ENCODE measurements at places on chromosomes 16 and 17.
A peak's percentile ranks its signal among the peaks of the same experiment; 100 is the strongest.

- no peaks in the 10 kb centered on the region for H3K36me3 ChIP-seq
- H3K4me1 ChIP-seq: no peaks in the 10 kb centered on the region
- no peak overlapping the region for H3K27ac ChIP-seq
- H3K4me3 ChIP-seq: no peak overlapping the region
- no peak for DNase-seq
Observed at GRCh38 chr16:52680993-52681392, 134.1 kb upstream of the TOX3 start.

DNA sequence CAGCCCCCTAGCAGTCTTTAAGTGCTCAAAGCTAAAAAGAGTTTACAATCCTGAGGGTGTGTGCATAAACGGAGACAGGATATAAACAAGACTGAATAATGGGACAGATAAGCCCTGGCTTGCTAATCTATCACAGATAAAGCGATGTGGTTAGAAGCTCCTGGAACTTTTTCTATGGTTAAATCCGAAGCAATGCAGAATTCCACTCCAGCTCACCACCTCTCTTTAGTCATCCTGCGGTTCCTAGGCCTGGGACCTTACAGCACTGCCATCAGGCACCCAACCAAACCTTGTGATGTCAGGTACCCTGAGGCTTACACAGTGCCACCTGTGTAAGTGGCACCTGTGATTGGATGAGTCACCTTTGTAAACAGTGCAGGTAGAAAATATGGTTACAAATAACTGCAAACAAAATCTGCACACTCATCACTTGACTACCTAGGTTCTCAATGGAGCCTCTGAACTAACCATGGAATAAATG, 31.5 kb upstream of the B4GALNT2 start:
- H3K4me3 ChIP-seq: no peak overlapping the region
- peaks cover 23% of the 10 kb centered on the region for H3K4me1 ChIP-seq
- no peaks in the 10 kb centered on the region for H3K36me3 ChIP-seq
- DNase-seq: peak; percentile 99
- H3K27me3 ChIP-seq: no peaks in the 10 kb centered on the region
- H3K27ac ChIP-seq: peak overlapping the region; percentile 92

- DNase-seq: no peak
- H3K4me1 ChIP-seq: peaks cover 22% of the 10 kb centered on the region
- no peak overlapping the region for H3K4me3 ChIP-seq
Observed at GRCh38 chr16:24685539-24686432, 43.7 kb upstream of the TNRC6A start.

DNA sequence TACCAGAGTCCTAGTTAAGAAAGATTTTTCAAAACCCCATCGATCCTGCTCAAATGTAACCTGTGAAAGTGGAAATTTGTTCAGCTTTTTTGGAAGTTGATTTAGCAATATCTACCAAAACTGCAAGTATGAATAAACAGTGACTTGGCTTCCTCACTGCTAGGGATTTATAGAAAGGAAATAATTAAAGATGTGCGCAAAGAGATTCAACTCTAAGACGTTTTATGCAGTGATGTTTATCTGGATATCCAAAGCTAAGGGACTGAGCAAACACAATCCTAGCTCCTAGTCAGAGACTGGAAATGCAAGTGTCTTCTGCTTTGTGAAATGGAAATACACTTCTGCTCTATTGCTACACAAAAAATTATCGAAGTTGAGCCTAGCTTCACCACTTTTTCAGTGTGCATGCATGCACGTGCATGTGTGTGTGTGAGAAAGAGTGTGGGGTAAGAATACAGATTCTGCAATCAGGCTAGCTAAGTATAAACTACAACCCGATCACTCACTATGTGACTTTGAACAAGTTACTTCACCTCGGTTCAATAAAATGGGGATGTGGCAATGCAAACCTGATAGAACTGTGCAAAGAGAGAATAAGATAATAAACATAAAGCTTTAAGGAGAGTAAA, 52.1 kb upstream of the FOXF1 start:
- no peak overlapping the region for H3K4me3 ChIP-seq
- no peak overlapping the region for H3K27ac ChIP-seq
- no peaks in the 10 kb centered on the region for H3K4me1 ChIP-seq
- H3K36me3 ChIP-seq: no peaks in the 10 kb centered on the region
- H3K27me3 ChIP-seq: no peaks in the 10 kb centered on the region

DNA sequence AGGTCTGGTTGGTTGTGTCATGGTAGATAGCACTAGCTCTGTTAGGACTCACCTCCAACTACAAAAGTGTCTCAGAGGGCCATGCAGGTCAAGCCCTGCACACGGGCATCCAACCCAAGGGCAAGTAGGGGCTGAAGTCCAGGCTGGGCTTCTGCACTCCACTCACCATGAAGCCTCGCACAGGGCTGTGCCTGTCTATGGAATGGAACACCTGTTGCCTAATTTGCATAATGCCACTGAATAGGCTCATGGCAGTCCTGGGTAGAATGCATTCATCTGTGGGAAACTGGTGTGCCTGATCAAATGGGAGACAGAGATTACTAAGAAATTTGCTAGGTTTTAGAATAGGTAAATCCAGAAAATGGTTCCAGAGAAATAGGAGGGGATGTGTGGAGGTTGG, 8.0 kb upstream of the AKAP1 start:
- no peaks in the 10 kb centered on the region for H3K27me3 ChIP-seq
- H3K4me3 ChIP-seq: no peak overlapping the region
- peaks cover 7% of the 10 kb centered on the region for H3K4me1 ChIP-seq
- no peaks in the 10 kb centered on the region for H3K36me3 ChIP-seq
- DNase-seq: no peak

DNA sequence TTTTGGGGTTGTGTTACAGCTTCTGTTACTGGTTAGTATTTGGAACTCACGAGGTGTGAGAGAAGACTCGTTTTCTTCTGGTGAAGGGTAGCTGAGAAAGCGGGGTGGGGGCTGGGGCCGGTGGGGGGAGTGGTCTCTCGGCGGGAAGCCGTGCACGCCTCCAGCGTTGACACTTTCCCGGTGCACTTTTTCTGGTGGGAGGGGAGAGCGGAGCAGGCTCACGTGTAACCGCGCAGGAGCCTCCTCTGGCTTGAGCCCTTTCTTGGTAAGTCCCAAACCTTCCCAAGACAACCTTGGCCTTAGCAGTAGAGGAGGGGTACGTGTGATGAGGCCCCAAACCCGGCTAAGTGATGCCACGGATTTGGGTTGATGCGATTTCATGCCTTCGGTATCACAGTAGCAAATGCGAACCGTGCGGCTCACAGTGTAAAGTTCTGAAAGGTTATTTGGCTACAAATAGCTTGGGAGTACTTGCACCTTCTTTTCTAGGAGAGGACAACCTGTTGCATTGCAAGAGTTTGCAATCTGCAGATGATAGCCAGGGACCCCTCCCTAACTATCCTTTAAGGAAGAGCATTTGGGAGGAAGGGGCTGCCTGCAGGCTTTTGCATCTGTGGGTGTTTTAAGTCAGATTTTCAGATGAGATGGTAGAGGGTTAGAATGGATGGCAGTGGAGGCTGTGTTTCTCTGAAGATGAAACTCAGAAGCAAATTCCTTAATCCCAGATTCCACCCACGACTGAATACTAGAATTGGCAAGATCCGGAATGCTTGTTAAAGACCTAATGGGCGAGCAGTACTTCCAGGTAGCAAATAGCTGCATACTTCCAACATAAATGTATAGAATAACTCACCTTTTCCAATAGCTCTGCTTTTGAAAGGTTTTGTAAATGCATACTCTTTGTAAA, 1.5 kb downstream of the HLF start:
- H3K27ac ChIP-seq: no peak overlapping the region
- H3K4me1 ChIP-seq: peaks cover 4% of the 10 kb centered on the region
- H3K27me3 ChIP-seq: peaks cover 47% of the 10 kb centered on the region
- no peak for DNase-seq
- no peaks in the 10 kb centered on the region for H3K36me3 ChIP-seq
- H3K4me3 ChIP-seq: no peak overlapping the region

GRCh38 chr17:80152081-80152702, 5.3 kb upstream of the EIF4A3 start:
- H3K27me3 ChIP-seq: no peaks in the 10 kb centered on the region
- no peak overlapping the region for H3K27ac ChIP-seq
- DNase-seq: no peak
- no peaks in the 10 kb centered on the region for H3K36me3 ChIP-seq

- DNase-seq: no peak
- no peak overlapping the region for H3K27ac ChIP-seq
- no peaks in the 10 kb centered on the region for H3K27me3 ChIP-seq
- no peak overlapping the region for H3K4me3 ChIP-seq
Observed at GRCh38 chr17:34248511-34249024, 6.5 kb upstream of the CCL2 start.

DNA sequence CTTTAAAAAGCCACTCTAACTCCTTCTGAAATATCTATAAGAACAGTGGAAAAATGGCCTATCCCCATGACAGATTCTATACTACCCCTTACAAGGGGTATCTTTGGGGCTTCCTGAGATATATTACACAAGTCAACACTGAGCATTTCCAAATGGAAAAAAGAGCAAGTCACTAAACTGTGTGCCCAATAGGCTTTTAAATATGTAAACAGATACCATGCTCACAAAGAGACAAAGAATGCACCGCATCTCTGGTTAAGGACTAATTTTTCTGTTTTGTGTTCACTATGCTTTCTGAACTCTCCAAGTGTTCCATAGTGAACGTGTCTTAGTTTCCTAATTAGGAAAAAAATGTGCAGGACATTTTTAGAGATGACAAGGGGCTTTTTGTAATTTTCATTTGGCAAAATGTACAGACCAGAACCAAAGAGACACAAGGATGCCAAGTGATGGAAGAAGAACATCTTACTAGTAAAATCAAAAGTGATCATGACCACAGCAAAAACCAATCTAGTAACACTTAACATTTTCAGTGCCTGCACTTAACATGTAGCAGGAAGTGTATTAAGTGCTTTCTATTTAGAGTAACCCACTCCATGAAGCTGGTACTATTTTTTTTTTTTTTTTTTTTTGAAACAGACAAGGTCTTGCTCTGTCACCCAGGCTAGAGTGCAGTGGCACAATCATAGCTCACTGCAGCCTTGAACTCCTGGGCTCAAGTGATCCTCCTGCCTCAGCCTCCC, 21.5 kb downstream of the MYH11 start:
- no peak overlapping the region for H3K27ac ChIP-seq
- H3K27me3 ChIP-seq: no peaks in the 10 kb centered on the region
- no peak overlapping the region for H3K4me3 ChIP-seq
- DNase-seq: no peak
- H3K4me1 ChIP-seq: no peaks in the 10 kb centered on the region

GRCh38 chr17:48247603-48248002, 140.0 kb downstream of the SNX11 start:
- H3K36me3 ChIP-seq: no peaks in the 10 kb centered on the region
- H3K4me3 ChIP-seq: no peak overlapping the region
- H3K4me1 ChIP-seq: peaks cover 34% of the 10 kb centered on the region
- no peaks in the 10 kb centered on the region for H3K27me3 ChIP-seq
- DNase-seq: no peak

DNA sequence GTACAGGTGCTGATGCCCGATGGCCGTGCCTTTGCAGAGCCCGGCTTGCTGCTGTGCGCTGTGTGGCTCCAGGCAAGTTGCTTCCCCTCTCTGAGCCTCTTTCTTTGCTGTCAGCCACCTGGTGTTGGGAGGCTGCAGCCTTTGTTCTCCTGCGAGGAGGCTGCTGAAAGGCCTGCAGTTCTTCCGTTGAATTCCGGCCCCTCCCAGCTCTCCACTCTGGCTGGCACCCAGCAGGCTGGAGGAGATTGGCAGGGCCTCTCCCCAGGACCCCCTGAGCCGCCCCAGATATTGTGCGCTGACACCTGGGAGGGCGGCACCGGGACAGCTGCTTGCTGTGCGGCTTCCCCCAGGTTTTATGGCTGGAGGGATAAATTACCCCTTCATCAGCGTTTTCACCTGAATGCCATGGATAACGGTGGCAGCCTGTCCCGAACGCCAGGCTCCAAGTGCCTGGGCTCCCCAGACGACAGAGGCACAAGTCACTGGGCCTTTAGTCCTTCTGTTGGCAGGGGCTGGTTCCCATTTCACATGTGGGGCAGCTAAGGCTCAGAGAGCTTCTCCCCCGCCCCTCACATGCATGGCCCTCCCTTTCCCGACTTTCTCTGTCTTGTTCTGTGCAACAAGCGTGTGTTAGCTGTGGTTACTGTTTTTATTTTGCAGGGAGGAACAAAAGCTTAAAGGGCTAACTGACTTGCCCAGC, 35.1 kb upstream of the GSE1 start:
- no peak for DNase-seq
- peaks cover 16% of the 10 kb centered on the region for H3K27me3 ChIP-seq
- H3K4me3 ChIP-seq: no peak overlapping the region
- no peaks in the 10 kb centered on the region for H3K36me3 ChIP-seq

GRCh38 chr17:18021372-18021771, 17.6 kb downstream of the ATPAF2 start:
- peaks cover 3% of the 10 kb centered on the region for H3K36me3 ChIP-seq
- no peak for DNase-seq
- peaks cover 16% of the 10 kb centered on the region for H3K4me1 ChIP-seq

DNA sequence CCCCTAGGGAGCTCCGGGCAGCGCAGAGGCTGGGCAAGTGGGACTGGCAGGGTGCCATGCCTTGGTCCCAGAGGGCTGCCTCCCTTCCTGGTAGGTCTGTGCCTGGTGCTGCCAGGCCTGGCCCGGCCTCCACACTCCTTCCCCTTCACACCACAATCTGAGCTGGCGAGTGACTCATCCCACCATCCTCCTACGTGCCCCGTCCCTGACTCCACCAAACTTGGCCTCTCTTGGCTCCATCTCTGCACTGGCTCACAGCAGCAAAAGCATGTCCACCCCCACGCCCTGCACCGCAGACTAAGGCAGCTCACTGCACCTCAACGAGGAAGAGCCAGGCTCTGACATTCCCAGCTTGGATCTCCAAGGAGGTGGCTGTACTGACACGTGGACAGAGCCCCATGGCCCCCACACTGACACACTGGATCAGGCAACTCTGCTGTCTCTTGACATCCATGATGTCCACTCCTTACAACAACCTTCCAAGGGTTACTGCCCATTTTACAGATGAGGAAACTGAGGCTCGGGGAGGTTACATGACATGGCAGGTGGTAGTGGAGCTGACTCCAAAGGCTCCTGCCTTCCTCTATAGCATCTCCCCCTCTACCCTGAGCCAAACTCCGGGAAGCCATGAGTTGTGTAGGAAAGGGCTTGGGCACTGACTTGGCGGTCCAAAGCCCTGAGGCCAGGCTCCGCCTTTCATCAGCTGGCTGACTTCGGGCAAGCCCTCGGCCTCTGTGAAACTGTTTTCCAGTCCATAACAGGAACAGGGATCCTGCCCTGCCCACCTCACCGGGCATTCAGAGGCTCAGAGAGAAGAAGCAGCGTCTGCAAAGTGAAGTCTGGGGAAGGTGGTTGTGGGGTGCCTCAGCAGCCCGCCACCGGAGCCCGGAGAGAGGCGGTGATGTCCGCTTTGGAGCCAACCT, 20.1 kb upstream of the KRT19 start:
- no peaks in the 10 kb centered on the region for H3K36me3 ChIP-seq
- peaks cover 36% of the 10 kb centered on the region for H3K4me1 ChIP-seq
- no peaks in the 10 kb centered on the region for H3K27me3 ChIP-seq
